ENCODE measurements at places on chromosomes 6 and 20.

GRCh38 chr6:147911686-147912085 is 403.2 kb downstream of the SAMD5 start:
- DNase-seq: no peak

GRCh38 chr6:1719922-1720321 is 110.2 kb downstream of the FOXC1 start:
- DNase-seq: no peak

GRCh38 chr6:36874443-36875249 is at the start of gene PPIL1:
PPIL1 (minus strand) TSS chr6:36874803; CDS start chr6:36874772, 31 bp downstream.
- peak; percentile 29 for DNase-seq

DNA sequence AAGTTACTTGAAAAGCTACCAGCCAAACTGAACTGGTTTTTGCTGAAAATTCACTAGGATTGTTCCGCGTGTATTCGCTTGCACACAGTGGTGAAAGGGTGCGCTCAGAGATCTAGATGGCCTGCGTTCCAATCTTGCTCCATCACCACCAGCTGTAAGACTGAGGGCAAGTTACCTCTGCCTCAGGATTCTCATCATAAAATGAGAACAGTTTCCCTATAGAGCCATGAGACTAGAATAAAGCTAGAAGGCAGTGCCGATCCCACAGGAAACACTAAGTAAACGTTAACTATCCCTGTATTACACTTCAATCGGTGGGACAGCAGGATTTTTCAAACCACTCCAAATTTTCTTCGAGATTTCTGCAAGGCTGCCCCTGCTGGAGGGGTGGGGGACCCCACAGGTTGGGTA is 838 bp downstream of the AHCY start:
- DNase-seq: no peak

DNA sequence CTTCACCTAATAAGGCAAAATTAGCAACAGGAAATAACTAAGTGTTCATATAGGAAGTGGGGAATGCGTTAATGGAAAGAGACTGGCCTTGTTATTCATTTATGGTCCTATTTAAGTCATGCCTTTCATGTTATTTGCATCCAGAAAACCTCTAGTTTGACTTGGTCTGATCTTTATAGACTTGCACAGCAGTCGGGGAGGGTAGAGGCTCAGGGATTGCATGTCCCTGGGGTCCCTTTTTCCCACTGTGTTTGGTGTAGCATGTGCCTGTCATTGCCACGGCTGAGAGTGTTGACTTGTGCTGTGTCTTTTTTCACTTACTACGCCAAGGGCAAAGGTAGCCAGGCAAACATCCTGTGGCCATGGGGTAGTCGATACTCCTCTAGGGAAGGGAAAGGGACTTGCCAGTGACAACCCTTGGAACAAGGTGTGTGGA is 105.4 kb upstream of the RIN2 start:
- DNase-seq: no peak

DNA sequence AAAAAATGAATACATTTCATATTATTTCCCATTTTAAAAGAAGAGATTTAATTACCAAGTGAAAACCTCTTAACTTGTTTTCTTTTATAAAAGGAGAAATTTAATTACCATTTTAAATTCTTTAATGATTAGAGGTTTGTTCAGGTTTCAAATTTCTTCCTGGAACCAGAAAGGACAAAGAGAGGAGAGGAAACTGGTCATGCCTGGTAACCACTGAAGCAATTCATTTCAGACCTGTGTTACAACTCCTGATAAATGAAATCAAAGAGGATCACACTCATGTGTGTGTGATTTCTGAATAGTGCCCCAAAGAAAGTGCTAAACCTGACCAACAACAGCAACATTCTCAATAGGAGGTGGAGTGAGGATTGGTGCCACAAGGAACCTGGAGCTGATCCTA is 12.6 kb upstream of the SLPI start:
- DNase-seq: no peak

- no peak for DNase-seq
These were observed 97.4 kb upstream of the NEDD9 start for GRCh38 chr6:11329726-11330412.

DNA sequence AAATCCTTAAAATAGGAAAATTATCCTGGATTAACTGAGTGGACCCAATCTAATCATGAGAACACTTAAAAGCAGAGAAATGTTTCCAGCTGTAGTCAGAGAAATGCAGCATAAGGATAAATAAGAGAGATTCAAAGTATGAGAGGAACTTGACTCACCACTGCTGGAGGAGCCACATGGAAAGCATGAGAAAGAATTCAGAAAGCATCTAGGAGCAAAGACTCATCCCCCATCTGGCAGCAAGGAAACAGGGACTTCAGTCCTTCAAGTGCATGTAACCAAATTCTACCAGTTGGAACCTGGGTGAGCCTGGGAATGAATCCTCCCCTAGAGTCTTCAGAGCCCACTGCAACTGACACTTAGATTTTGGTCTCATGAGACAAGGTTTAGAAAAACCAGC is 33.7 kb downstream of the RNF146 start:
- DNase-seq: no peak

GRCh38 chr6:120700001-120700400 is 634.3 kb downstream of the TBC1D32 start:
- no peak for DNase-seq

DNA sequence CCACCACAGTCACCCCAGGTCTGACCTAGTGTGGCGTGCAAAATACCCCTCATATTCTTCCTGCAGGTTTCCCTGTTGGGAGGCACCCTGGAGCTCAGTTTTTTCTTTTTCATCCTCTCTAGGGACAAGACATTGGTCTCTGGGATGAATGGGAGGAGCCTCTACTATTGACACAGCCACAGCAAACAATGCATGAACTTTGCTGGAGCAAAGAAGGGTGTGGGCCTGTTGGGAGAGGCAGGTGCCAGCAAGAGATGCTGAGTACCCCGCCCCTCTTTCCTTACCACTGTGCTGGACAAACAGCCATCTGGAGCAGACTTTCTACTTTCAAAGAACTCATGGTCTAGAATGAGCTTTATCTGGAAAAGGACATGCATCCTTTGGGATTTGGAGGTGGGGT is 10.1 kb downstream of the TGM3 start:
- no peak for DNase-seq

- DNase-seq: no peak
These were observed 7.1 kb upstream of the TNFRSF6B start for GRCh38 chr20:63689046-63690002.

- DNase-seq: no peak
These were observed 185.7 kb downstream of the MTHFD1L start for GRCh38 chr6:151051164-151051563.

- no peak for DNase-seq
These were observed 374.1 kb downstream of the BCKDHB start for GRCh38 chr6:80480421-80481157.

GRCh38 chr6:105991561-105992314 is 94.4 kb upstream of the PRDM1 start:
- no peak for DNase-seq

- no peak for DNase-seq
These were observed 11.9 kb downstream of the CD164 start for GRCh38 chr6:109370336-109370735.

DNA sequence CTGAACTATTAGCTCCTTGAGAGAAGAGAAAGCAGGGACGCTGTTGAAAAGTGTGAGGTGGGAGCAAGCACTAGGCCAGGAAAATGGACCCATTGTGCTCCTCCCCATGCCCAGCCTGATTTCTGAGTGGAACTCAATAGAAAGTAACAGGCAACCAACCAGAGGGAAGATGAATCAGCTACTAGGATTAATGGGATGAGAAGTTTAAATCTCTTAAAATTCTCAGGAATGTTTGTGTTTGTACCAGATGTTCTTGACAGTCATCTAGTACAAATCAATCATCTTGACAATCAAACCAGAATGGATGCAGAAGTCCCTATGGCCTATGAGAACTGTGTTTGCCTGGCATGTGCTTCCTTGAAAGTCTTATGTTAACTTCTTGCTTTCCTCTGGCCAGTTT is 48.9 kb downstream of the HDDC2 start:
- DNase-seq: no peak

- DNase-seq: no peak
These were observed 41.1 kb upstream of the NKX2-2 start for GRCh38 chr20:21554985-21555384.

DNA sequence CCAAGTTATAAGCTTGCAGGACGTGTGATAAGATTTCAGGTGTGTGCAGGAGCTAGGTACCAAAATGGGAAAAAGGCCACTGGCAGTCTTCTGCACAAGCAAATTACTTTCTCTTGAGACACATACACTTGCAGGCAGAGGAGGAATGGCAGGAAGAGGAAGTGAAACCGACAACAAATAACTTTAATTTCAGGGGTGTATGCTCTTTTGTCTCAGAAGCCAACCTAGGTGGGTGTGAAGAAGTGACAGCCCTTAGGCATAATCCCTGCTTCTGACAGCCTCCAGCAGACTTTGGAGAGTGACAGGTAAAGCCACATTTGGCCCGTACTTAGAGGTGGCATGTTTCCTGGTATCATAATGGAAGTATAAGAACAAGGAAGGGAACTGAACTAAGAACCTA is 118.8 kb upstream of the TRAF3IP2 start:
- no peak for DNase-seq

- DNase-seq: no peak
These were observed 153.7 kb upstream of the RIPOR2 start for GRCh38 chr6:25089442-25089841.

DNA sequence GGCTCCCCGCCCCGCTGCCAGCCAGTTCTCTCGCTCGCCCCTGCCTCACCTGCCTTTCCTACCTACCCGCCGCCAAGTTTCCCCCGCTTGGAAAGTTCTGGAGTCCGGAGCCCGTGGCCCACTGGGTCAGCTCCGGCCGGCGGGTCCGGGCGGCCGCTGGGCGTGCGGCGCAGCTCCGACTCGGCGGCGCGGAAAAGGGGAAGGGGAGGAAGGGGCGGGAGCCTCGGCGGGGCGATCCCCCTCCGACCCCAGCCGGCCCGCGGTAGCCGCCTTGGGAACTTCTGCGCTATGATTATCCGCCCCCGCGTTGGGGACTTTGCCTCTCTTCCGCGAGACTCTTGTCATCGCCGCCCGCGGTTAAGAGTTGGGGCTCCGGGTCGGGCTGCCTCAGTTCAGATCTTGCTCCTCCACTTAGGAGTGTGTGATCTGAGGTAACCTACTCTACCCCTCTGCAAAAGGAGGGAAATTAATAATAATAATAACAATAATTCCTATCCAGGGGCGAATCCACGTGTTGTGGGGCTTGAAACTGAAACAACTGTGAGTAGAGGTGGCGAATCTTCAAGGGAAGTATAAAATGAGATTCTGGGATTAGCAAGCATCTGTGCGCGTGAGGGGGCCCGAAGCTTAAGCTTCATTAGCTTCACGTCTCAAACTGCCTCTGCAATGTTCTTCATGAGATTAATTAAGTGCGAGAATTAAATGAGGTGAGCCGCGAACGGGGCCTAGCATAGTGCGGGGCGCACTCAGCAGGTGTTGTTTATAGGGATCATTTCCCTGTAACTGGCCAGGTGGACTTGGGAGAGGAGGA is 30.8 kb downstream of the SF3B5 start:
- DNase-seq: no peak

- no peak for DNase-seq
These were observed 4.1 kb downstream of the ATP9A start for GRCh38 chr20:51763965-51764602.

DNA sequence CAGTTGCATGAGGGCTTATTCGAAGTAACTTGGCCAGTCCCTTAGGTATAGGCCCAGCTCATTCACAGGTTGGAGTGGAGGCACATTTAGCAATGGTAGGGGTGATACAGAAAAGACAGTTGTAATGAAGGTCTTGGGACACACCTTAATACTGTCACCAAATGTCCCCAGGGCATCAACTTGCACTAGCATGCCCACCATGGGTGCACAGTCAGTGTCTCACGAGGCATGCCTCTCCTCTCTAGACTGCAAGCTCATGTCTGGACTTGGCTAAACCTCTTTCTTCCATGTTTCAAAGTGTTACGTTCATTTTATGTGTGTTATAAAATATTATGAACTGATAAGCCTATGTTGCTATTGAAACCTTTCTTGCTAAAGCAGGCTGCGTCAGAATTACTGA is 124.0 kb upstream of the ECI2 start:
- DNase-seq: no peak

DNA sequence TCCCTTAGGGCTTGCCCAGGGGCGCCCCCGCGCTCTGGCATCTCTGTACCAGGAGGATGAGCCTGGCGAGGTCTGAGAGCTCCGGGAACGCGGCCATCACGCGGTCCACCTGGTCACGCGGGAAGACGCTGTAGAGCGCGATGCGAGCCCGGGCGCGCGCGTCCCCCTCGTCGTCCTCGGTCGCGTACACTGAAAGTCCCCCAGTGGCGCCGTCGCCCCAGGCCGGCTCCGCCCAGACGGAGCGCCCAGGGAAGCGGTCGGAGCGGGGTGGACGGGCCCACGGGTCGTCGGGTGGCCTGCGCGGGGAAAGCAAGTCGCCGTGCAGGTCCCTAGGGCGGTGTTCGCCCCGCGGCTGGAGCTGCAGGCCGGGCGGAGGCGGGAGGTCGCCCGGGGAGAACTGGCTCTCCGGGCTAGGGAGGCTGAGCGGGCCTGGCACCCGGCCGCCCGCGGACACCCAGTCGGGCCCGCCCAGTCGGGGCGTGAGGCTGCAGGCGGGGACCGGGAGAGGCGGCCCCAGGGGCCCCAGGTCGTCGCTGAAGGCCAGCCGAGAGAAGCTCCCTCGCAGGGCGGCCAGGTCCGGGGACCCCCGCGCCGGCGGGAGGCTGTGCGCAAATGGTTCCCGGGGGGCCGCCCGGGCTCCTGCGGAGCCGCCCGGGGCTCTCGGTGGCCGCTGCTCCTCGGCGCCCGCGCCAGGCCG is 34.0 kb downstream of the ZC3H12D start:
- peak; percentile 57 for DNase-seq

- DNase-seq: no peak
These were observed 225.9 kb downstream of the SMOC2 start for GRCh38 chr6:168666699-168667427.

DNA sequence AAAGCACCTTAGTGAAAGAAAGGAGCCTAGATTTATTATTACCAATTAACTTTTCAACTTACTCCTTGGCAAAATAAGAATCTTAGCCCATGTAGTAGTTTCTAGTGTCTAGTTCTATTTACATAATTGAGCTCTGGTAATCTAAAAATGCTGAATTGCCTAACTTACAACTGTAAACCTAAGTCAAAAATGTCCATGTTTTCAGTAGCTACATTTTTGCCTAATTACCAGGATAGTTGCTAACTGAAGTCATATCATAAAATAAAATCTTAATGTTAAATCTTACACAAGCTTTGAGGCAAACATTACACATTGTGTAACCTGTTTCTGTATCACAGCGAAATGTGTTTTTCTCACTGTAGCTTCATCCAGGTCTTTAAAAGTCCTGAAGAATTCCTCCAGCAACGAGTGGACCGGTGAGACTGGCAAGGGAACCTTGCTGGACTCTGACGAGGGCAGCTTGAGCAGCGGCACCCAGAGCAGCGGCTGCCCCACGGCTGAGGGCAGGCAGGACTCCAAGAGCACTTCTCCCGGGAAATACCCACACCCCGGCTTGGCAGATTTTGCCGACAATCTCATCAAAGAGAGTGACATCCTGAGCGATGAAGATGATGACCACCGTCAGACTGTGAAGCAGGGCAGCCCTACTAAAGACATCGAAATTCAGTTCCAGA is 7.6 kb upstream of the CLDN20 start:
- no peak for DNase-seq

- peak; percentile 87 for DNase-seq
These were observed 15.8 kb downstream of the TUBB2B start for GRCh38 chr6:3211681-3212080.
